ENCODE measurements at places on chromosomes 4 and X. TPM values are rescaled to one million over a fixed set of nuclear protein-coding genes. Genes with fewer than 3 reads are reported as not detected.

KANTR gene
- polyA plus RNA-seq, result 2.4 TPM

DNA sequence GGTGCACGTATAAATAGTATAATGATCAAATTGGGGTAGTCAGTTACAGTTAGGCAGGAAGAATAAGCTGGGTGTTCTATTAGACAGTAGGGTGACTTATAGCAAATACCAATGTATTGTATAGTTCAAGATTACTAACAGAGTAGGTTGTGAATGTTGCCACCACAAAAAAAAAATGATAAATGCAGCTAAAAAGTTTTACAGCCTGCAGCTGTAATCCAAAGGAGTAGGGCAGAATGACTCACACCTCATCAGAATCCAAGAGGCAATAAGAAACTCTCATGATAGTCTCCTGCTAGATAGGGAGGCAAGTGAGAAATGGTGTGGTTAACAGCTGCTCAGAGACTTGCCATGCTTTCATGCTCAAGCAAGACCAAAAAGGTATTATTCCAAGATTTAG is 19.6 kb upstream of the TCEAL4 start:
- peak; percentile 54 for DNase-seq

- no peak for DNase-seq
Measured at GRCh38 chr4:123653236-123653635, 256.6 kb downstream of the SPRY1 start.

DNA sequence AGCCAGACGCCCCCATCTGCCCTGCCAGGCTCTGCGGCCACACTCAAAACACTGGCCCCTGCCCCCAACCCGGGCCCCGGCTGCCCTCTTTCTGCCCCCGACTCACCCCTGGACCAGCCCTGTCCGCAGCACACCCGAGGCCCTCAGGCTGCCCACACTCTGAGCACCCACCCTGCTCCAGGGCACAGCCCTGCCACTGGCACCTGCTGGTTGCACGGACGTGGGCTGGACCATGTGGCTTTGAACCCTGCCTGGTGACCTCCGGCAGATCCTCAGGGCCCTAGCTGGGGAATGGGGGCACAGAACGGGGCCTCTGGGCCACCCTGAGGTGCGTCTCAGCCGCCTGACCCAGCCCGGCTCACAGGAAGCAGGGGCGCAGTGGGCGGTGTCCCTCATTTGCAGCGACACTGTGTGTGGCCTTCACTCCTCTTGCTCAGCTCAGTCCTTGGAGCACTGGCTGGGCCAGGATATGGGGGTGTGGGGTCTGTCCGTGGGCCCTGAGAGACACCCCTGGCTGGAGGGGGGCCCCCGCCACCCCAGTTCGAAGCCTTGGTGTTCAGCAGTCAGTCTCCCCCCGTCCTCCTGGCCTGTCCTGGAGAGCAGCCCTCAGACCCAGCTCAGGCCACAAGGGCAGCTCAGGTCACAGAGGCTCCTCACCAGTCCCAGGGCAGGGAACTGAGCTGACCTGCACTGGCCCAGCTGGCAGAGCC is 73.2 kb downstream of the FAM53A start:
- no peak for DNase-seq

GRCh38 chrX:71464968-71465367 is 67.9 kb upstream of the OGT start:
- DNase-seq, result no peak

GRCh38 chrX:20132666-20133065 is 9.0 kb downstream of the EIF1AX start:
- no peak for DNase-seq

DNA sequence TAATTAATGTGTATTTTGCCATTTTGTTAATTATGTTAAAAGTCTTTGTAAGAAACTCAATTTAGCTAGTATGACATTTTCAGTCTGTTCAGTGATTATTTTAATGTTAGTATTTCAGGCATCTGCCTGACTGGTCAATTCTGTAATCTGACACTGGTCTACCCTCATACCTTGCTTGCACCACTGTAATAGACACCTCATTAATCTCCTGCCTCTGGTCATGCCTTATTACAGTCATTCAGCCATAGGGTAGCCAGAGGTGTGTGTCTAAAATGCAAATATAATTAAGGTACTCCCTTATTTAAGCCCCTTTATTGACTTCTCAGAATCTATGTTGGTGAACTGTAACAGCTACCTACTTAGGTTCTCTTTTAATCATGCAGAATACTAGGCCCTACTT is 861.1 kb upstream of the IGFBP7 start:
- no peak for DNase-seq

MAGEA2 gene
- polyA plus RNA-seq, result not detected

DNA sequence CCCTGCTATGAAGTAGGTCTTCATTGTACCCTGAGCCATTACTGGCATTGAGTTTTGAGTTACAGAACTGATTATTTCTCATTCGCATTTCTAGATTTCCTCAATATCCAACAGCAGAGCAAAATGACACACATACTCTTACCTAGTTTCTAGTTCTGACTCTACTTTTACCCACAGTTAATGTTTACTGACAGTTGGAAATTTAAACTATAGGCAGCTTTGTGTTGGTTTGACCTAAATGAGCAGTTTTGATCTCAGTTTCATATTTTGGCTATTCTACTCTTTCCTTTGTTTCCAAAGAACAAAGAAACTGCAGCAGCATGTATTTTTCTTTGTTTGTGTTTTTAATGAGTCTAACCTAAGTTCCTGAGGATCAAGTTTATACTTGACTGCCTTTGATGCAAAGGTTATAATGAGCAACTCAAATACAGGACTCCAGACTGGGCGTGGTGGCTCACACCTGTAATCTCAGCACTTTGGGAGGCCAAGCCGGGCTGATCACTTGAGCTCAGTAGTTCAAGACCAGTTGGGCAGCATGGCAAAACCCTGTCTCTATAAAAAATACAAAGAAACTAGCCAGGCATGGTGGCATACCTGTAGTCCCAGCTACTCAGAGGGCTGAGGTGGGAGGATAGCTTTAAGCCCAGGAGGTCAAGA is 30.4 kb downstream of the TXK start:
- DNase-seq, result no peak

- no peak for DNase-seq
Measured at GRCh38 chr4:41425650-41426049, 112.3 kb upstream of the LIMCH1 start.

- DNase-seq, result no peak
Measured at GRCh38 chr4:21554066-21554465, 394.5 kb downstream of the KCNIP4 start.

GRCh38 chrX:53004038-53004437 is 44.6 kb upstream of the GPR173 start:
- no peak for DNase-seq

DNA sequence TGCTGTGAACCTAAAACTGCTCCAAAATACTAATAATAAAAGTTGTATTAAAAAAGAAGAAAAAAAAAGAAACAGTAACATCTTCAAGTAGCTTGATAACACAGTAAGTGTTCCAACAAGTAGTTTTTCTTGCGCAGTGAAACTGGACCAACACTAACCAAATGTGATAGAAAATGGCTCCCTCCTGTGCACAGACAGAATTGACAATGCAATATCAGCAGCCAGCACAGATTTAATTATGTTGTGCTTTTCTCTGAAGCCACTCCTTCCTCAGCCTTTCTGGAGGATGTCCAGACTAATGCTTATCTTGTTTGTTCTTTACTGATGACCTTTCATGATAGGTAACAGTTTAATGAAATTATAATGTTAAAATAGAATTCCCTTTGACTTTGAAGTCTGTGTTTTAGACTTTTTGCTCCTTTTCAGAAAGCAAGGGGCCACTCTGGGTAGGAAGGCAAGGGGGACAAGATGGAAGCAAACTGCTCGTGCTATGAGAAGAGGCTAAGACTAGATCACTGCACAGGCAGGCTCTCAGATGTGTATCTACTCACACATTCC is 147.1 kb upstream of the RPL34 start:
- no peak for DNase-seq

DNA sequence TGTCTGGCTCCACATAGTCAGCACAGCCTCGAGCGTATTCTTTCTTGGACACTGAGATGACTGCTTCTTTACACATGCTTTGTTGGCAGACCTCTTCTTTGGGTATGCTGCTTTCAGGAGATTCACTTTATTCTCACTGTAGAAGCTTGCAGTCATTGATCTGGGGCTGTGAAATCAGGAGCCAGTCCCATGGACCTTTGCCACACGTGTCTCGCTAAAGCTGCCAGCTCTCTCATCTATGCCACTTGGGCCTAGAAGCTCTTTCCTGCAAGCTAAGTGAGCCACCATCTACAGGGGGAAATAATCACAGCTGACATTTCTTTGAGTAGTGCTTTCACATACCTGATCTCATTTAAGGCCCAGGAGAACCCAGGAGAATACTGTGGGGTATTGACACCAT is 5.0 kb downstream of the RASL11B start:
- no peak for DNase-seq

- DNase-seq, result no peak
Measured at GRCh38 chrX:88135735-88136134, 611.3 kb upstream of the CPXCR1 start.

PALLD gene
- 200 TPM for polyA plus RNA-seq

H2BW2 gene
- polyA plus RNA-seq, result not detected

CT45A1 gene
- polyA plus RNA-seq, result not detected

GRCh38 chr4:5277079-5277478 is 225.8 kb downstream of the STK32B start:
- no peak for DNase-seq

All from fibroblast of lung (primary cell).